Effector memory CD4-positive, alpha-beta T cell (primary cell): ENCODE measurements at places on chromosomes 3 and 15.
A peak's percentile ranks its signal among the peaks of the same experiment; 100 is the strongest.

- no peak for DNase-seq
Observed at GRCh38 chr3:179681492-179682263, 28.8 kb downstream of the USP13 start.

DNA sequence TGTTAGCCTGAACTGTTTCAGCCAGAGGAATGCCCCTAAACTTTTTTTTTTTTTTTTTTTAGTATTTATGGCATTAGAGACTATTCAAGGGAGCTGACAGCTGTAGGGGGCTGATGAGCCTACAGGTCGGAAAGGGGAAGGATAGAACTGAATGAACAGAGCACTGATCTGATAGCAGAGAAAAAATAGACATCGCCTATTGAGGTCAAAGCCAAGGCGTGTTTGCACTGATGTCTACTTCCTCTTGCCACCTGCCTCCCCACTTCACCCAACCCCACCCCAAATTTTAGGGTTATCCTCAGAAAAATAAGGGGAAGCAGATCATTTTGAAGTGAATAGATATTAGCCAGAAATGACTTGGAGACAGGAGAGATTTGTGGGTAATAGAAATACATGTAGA is 3.0 kb upstream of the ZMAT3 start:
- no peak for DNase-seq

GRCh38 chr15:60901647-60902046 is 327.5 kb downstream of the RORA start:
- no peak for DNase-seq

DNA sequence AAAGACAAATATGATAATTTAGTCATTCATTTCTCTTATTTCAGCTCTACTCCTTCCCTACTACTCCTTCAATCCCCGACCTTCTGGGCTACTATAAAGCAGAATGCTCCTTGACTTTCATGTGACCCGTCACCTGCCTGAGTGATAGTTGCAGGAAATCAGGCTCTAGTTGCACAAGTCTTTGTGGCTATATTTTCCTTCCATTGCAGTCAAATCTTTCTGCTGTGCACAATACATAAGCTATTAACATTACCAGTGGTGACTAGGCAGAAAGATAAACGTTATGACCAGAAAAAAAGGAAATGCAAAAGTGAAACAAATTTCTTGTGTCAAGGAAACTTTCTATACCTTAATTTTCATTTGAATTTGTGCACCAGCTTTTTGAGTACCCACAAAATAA is 2.3 kb downstream of the SUCNR1 start:
- no peak for DNase-seq

GRCh38 chr15:64521726-64522164 is 61.4 kb downstream of the ZNF609 start:
- DNase-seq: no peak

DNA sequence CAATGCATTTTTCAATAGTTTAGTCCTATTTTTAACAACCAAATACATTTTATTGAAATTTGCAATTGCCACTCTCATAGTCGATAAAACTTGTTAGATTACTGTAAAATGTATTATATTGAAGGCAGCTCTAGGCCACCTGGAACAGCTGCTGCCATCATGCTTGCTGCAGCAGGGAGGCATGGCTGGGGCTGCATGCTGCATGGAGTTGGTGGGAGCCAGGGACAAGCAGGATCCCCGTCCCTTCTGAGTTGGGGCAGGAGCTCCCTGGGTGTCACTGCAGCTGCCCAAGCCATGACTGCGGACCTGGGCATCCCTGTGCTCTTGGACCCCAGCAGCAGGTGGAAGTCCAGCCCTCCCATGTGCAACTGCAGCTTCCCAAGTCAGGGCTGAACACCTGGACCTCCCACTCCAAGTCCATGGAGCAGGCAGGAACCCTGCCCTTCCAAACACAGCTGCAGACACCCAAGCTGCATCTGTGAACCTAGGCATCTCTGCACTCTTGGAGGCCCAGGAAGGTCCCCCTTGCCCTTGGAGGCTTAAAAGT is 742.0 kb downstream of the ZBBX start:
- DNase-seq: no peak

DNA sequence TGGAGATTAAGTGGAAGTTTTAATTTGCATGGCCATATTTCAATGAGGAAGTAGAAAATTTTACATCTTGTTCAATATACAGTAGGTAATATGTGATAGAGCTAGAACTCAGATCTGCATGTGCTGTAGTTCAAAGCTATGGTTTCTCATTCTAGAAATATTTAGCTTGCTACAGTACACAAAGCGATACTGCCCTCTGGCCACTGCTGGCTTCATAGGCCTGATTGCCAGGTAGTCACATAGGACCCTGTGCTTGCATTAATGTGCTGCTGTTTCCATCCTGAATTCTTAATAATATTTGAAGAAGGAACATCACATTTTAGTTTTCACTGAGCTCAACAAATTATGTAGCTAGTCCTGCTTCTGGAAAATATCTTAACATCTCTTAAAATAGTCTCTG is 87.0 kb downstream of the PLSCR2 start:
- no peak for DNase-seq

- no peak for DNase-seq
Observed at GRCh38 chr3:129185783-129186182, 2.1 kb upstream of the CNBP start.

DNA sequence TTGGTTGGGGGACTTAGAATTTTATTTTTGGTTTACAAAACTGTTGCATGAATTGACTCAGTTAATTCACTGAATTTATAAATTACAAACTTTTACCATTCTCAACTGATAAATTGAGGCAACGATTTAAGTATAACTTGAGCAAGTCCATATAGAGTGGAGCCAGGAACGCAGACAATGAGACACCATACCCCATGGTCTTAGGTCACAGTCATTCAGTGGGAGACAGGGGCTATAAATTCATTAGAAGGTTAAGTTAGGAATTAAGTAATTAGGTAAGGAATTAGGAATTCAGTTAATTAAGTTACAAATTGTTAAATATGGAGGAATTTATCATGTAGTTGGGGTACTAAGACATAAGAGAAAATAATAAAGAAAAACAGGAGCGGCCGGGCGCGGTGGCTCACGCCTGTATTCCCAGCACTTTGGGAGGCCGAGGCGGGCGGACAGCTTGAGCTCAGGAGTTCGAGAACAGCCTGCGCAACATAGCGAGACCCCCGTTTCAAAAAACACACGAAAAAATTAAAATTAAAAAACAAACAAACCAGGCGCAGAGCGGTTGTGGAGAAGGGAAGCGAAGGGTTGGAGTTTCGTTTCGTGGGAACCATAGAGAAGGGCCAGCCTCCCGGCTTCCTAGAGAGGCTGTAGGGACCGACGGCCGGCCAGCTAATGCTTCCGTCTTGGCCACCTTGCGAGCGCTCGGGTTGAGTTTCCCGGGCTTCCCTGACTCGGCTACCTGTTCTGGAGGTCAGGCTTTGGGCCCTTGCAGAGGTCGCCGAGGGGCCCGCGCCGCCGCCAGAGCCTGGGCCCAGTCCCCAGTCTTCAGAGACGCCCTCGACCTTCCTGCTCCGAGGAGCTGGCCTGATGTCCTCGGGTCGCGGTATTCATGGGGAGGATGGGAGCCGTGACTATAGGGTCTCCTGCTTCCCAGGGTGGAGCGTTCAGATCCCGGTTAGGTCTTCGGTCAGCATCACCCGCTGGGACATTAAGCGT is at the start of gene ZNF619:
Gene ZNF619, plus strand, starts transcription at position 645 of the 993 bp plus-strand sequence. CDS start 858 bp downstream, outside the sequence.
- peak; percentile 33 for DNase-seq

DNA sequence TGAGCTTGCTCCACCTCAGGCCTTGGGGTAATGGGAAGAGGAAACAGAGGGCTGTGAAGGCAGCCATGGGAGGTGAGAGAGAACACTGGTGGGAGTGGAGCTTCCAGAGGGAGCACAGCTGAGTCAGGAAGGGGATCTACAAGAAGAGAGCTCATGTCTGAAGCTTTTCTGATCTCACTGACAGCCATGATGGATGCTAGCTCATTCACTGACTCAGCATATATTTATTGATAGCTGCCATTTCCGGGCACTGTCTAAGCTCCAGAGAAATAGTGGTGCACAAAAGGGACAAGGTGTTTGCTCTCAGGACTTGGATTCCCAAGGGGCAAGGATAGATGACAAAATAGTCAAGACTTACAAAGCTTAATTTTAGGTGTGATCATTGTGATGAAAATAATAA is 218.8 kb downstream of the CLSTN2 start:
- no peak for DNase-seq

DNA sequence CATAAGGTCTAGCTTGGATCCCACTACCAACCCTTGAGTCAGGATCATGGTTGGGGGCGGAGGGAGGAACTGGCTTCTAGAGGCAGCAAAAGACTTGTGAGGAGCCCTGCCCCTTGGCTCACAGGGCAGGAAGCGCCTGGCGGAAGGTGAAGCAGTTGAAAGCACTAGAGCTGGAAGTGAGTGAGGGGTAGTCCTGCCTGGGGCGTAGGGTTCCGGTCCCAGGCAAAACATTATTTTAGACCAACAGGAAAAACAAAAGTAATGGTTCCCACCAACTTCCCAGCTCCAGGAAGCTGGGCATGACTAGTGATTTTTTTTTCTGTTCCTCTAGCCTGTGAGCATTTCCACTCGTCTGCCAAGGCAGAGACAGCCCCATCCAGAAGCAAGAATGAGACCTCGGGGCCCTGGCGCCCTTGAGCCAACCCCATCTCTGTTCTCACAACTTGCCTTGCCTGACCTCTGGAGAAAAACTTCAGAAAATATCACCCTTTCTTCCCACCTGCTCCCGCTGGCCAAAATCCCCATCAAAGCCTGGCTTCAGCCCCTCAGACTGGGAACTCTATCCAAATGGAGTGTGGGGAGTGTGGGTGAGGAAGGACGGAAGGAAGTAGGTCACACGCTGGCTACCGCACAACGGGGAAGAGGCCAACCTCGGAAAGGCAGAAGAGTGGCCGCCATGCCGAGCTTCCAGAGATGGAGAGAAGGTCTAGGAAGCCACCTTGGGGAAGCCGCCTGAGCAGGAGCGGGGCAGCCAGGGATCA is 57.5 kb downstream of the RBPMS2 start:
- DNase-seq: no peak

- DNase-seq: no peak
Observed at GRCh38 chr3:160455846-160456245, 6.3 kb upstream of the TRIM59 start.

GRCh38 chr3:188310270-188310710 is 156.3 kb downstream of the LPP start:
- no peak for DNase-seq

- DNase-seq: no peak
Observed at GRCh38 chr15:51322621-51323296, 15.6 kb downstream of the CYP19A1 start.

DNA sequence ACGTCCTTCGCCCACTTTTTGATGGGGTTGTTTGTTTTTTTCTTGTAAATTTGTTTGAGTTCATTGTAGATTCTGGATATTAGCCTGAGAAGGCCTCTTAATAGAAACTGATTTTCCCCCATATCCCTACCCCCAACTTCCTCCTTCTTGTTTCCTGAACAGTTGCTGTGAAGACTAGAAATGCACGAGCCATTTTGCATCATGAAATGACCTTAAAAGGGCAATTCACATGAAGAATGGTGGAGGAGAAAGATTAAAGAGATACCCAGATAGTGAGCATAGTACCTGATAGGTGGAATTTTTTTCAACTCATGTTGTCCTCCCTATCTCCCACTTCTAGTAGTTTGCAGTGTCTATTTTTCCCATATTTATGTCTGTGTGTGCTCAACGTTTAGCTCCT is 55.2 kb upstream of the KCNH8 start:
- DNase-seq: no peak

GRCh38 chr3:149581248-149581647 is 76.6 kb downstream of the WWTR1 start:
- DNase-seq: no peak

- DNase-seq: no peak
Observed at GRCh38 chr15:73909651-73910050, 16.6 kb upstream of the LOXL1 start.

GRCh38 chr3:184096811-184097383 is at the start of gene HTR3E:
HTR3E (plus strand) TSS chr3:184097064; CDS start chr3:184097530, 466 bp downstream.
- DNase-seq: no peak

GRCh38 chr3:183477801-183478456 is 49.5 kb upstream of the MCF2L2 start:
- DNase-seq: no peak

DNA sequence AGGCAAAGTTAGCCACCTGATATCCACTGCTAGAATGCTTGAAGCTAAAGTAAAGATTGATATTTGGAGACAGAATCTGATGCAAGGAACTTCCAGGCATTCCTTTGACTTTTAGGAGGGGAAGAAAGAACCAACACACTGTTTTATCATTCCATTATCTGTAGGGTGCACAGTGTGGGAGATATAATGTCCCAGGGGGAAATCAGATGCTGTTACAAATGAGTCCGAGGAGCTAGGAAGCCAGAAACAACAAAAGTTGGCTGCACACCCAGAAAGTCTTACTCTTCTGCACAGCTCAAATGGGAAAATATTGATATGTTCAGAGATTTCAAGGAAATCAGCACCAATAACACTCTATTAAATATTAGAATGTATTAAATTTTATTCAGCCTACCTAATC is 113.6 kb upstream of the ROBO1 start:
- no peak for DNase-seq

DNA sequence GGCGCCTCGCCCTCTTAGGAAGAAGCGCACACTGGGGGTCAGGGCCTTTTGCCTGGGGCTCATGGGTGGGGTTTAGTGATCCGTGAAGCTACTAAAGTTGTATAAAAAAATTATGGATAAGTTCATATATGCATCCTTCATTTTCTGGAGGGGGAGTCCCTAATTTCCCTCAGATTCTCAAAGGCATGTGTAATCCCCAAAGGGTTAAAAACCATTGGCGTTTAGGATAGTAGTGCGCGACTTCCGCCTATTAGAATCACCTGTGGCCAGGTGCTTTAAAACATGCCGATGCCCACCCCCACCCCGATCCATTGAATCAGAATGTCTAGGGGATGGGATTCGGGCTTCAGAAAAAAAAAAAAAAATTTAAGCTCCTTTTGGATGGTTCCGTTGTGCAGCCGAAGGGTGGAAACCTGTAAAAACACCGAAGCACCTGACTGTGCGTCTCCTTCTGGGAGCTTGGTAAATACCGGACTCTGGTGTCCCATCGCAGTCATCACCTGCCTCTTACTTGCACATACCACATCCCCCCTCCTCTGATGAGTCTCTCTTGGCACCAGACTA is 570 bp downstream of the APH1B start:
- DNase-seq: no peak

DNA sequence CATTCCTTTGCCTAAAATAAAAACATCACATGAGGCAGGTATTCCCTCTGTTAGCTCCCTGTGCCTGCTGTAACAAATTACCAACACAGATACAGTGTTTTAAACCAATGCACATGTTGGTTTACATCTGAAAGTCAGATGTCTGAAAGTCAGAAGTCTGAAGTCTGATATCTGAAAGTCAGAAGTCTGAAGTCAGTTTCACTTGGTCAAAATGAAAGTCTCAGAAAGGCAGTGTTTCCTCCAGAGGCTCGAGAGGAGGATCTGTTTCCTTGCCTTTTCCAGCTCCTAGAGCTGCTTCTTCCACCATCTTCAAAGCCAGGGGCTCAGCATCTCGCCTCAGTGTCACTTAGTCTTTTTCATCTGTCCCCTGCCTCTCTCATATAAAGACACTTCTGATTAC is 22.0 kb downstream of the SST start:
- DNase-seq: no peak

DNA sequence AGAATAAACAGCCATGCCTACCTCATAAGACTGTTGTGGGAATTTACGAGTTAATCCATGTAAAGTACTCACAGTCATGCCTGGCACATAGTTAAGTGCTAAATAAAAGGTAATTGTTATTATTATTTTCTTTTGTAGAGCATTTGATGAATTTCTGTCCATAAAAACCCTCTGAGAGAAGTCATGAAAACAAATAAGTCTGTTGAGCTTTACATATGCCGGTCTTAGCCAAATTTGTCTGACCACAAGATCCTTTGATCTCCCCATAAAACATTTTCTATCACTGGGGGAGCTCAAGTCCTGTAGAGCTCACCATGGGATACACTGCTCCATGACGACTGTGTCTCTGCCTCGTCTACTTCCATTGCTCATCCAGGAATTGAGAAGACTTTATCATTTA is 114.0 kb downstream of the MAGI1 start:
- DNase-seq: no peak
